ENCODE measurements at places on chromosomes 6 and 20. TPM values are rescaled to one million over a fixed set of nuclear protein-coding genes. Genes with fewer than 3 reads are reported as not detected.

ANKRD66 gene
- not detected for total RNA-seq

BMP5 gene
- not detected for total RNA-seq

PPP1R16B gene
- 160 TPM for total RNA-seq

MICAL1 gene
- 12.5 TPM for total RNA-seq

COL9A1 gene
- total RNA-seq: not detected

SMOC2 gene
- 0.11 TPM for total RNA-seq

- no peak for DNase-seq
Measured at GRCh38 chr6:113291751-113292445, 565.2 kb upstream of the MARCKS start.

GRCh38 chr20:3900187-3900604, 11.0 kb downstream of the PANK2 start:
- no peak for DNase-seq

DNA sequence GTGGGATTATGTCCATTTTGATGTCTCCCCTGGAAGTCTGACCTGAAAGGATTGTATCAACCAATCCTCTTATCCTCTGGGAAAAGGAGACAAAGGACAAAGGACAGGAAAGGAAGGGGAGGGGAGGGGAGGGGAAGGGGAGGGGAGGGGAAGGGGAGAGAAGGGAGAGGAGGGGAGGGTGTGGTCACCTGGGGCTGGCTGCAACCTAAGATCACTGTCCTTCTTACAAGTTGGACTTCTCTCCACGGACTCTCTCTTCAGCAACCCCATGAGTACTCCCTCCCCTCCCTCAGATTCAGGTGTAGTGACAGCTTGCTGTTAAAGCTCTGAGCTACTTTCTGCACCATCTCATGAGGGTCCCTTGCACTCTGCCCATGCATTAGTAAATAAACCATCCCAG, 58.9 kb upstream of the KLHL31 start:
- no peak for DNase-seq

DNA sequence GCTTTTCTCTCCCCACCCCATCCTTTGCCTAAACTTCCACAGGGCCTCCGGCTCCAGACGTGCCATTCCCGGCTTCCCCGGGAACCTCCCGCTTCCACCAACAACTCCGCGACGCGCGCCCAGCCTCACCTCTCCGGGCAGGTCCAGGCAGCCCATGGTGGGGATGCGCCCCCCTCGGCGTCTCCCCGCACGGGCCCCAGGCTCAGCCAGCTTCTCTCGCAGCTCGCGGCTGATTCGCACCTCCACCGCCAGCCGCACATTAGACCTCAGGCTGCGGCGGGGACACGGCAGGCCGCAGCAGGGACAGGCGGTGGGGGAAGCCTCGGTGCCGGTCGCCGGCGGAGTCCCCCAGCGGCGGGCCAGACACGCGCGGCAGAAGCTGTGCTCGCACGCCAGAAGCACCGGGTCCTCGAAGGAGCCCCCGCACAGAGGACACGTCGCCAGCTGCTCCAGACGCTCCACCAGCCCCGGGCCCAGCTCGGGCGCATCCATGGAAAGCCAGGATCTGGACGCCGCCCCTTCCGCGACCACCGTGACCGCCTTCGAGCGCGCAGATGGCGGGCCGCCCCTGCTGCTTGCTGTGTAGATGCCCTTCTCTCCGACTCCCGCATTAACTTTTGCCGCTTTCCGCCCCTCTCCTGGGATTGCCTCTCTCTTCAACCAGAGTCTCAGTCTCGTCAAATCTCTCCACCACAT, at the start of gene RNF39:
Gene RNF39, minus strand, starts transcription at position 676 of the 696 bp plus-strand sequence. Its CDS starts 184 bp downstream, at position 492.
- no peak for DNase-seq

- no peak for DNase-seq
Measured at GRCh38 chr6:150409576-150410066, 40.8 kb downstream of the IYD start.

GRCh38 chr20:58556961-58557360, 41.8 kb upstream of the APCDD1L start:
- no peak for DNase-seq

GRCh38 chr6:65199121-65199520, 507.9 kb downstream of the EYS start:
- no peak for DNase-seq

DNA sequence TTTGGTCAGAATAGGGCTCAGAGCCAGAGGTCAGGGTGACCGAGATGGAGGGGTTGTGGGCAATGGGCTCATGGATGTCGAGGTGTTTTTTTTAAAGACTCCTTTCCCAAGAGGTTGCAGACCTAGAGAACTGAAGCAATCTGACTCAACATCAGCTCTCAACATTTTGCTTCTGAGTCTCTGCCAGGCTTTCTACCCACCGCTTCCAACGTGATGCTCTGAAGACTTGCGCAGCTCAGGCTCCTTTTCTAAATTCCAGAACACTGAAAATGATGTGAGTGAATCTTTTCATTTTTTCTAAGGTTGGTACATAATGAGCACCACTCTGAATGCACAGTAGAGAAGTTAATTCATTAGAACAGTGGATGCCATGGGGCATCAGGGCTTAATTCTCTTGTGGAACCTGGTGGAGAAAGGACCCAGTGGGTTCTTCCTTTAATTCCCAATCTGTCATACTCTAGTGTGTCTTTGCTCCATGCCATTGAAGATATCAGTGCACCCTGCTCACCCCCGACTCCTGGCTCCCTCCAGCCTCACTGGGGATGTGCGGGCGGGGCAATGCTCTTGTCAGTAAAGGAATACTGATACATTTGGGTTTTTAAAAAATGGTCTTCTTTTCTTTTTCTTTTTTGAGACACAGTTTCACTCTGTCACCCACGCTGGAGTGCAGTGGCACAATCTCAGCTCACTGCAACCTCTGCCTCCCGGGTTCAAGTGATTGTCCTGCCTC, 17.0 kb upstream of the KIF13A start:
- DNase-seq: no peak

DNA sequence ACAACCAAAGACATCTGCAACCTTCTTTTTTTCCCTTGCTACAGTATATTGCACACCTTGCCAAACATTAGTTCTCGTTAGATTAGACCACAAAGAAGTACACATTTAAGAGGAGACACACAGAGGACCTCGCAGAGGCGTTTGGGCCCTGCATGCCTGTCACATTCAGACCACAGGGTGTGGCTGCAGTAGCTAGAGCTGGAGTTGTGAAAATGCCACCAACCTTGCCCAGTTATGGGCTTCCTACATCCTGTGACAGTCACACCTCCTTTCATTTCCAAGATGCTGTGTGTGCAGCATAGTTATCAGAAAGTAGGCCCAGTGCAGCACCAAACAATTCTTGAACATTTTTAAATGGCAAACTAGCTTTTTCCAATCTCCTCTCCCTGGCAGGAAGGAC, 2.4 kb downstream of the SYNE1 start:
- no peak for DNase-seq

GRCh38 chr6:159978291-159979135, 9.6 kb downstream of the IGF2R start:
- no peak for DNase-seq

- no peak for DNase-seq
Measured at GRCh38 chr6:63537201-63537958, 34.9 kb upstream of the LOC128125822 start.

DNA sequence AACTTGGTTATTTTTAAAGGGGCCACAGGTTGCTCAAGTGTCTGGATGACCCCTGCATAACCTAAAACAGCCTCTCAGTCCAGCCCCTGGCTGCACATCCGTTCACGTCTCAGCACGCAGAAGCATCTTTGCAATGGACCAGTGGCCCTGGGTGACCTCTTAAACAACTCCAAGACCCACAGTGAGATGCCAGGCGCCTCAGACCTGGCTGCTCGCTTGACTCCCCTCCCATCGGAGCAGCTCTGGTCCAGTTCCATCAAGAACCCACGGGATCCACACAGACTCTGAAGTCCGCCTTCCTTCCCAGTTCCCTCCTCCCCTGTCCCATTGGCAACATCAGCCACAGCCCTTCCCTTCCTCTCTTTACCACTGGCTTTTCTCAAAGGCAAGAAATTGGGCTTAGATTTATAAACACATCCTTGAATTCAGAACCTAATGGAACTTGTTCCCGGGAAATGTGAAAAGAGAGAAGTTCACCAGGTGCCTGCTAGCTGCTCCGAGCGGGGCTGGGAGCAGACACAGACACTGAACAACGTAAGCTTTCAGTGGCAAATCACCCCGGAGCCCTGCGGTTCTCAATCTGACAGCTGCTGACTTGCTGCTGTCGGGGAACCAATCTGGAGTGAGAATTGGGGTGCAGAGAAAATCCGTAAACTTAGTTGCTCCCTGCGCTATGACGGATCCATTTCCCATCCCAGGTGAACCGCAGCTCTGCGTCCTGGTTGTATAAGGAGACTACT, 39.6 kb upstream of the MPC1 start:
- DNase-seq: no peak

GRCh38 chr6:161639772-161640171, 365.9 kb upstream of the AGPAT4 start:
- no peak for DNase-seq

DNA sequence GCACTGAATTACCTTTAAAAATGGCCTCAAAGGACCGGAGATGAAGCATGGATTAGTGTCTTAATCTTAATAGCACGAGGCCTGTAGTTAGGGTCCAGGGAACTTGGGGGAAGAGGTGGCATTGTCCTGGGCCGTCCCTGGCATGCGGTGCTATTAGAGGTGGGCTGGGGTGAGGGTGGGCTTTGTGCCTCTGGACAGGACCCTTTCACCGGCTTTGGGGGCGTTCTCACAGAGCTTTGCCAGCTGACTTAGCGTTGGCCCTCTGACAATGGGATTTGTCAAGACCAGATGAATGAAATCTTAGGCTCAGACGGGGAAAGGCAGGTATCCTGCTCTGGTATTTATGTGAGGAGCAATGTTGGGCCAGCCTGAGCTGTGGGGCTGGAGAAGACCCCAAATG, 59.6 kb downstream of the ERMARD start:
- DNase-seq: no peak

DNA sequence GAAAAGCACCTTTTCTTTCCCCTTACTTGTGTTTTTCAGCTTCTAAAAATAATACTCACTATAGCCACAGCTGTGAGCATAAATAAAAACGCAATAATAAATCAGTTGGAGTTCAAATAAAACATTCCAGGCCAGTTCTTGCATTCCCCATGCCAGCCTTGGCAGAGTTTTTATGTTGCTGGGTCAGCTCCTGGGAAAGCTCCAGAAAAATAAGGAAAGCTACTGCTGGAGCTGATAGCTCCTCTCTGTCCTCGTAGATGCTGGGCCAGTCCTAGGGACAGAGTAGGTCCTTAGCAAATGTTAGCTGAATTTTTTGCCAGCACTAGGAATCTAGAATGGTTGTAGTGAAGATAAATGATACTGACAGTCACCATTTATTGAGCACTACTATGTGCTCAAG, 389.0 kb upstream of the SYNCRIP start:
- DNase-seq: no peak

DNA sequence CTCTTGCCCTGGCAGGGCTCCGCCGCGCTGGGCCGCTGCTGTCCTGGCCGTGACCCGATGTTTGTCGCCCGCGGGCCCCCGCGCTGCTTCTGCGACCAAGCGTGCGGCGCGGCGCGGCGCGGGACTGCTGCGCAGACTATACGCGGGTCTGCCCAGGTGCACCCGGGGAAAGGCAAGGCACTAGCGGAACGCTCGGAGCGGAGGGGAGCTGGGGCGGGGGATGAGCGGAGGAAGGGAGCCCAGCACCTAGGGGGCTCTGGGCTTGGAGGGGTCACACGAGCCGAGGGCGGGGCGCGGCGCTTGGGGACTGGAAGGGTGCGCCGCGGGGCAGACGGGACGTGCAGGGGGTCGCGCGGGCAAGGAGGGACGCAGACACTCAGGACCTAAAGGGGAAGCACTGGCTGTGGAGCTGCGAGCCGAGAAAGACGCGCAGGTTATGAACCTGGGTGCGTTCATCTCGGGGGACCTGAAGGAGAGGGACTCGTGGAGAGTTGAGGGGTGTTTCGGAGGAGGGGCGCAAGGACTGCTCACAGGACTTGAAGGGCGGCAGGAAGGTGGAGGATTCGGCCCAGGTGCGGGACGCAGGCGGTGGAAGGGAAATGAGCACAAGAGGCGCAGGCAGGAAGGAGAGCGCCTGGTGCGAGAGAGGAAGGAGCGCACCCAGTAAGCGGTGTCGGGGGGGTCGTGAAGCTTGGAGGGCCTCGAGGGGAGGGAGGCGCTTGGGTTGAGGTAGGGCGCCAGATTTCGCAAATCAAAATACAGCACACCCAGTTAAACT, 40.8 kb upstream of the ZNFX1 start:
- no peak for DNase-seq

DNA sequence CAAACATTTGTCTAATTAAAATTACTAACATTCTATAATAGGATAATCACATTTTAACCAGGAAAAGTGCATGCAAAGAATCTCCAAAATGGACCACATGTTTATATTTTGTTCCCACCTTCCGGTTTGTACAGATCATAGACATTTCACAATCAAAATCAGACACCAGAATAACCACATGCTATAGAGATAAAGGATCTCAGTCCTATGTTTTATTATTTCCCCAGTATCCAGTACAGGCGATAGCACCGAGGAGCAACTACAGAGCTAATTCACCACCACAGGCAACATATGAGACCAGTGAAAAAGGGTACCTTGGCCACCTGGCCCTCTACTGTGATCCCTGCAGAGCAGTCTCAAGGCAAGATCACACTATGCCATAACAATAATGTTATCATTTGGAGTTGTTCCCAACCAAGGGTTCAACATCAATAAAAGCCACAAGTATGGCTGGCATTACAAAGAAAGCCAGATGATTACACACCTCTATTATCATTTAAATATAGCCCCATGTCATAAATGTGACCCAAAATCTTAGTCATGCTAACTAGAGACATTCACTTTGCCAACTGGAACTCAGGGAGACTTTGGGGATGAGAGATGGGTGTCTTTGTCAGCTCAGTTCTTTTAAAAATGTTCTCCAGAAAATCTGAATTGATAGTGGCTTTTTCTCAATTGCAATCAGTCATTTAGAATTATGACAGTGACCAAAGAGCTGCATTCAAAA, 46.7 kb downstream of the RALGAPA2 start:
- DNase-seq: no peak

- DNase-seq: no peak
Measured at GRCh38 chr6:168434505-168434904, 6.5 kb upstream of the SMOC2 start.

GRCh38 chr6:11496152-11497060, 41.1 kb upstream of the TMEM170B start:
- DNase-seq: peak; percentile 65

DNA sequence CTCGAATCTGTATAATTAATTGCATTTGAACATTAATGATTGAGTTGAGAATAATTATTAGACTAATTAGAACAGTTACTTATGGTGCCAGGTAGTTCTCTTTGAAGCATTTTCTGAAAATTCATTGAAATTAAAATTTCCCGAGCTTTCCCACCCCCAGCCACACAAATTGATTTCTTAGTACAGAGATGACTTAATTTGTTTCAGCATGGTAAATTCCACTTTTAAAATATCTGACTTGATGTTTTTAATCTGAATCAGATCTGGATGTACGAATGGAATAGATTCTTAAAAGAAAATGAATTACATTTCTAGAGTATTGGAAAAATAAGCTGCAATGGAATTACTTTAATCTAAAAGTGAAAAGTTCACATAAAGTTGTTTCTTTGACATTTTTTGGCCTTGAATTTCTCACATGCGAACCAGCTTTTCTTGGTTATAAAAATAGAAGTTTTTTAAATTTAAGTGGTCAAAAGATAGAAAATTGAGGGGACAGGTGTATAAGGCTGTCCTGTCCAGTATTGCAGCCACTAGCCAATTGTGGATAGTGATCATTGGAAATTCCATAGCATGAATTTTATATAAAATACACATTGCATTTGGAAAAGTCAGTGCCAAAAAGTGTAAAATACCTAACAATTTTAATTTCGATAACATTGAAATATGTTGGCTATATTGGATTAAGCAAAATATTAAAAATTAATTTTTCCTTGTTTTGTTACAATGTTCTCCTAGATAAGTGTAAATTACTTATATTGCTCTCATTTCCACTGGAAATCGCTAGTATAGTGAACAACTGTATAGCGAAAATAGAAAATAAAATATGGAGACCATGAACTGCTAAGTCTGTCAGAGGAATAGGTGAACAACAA, 102.9 kb downstream of the OR2B2 start:
- DNase-seq: no peak

Data from activated T-cell treated with anti-CD3 and anti-CD28 coated beads, Interleukin-2, amount 50 U/mL, for 4 hours (primary cell).